ENCODE measurements at places on chromosomes 2 and 18. TPM values are rescaled to one million over a fixed set of nuclear protein-coding genes. Genes with fewer than 3 reads are reported as not detected.

RFTN2 gene
- polyA plus RNA-seq = 1.2 TPM

CRYGC gene
- not detected for polyA plus RNA-seq

SH3RF3 gene
- polyA plus RNA-seq = 4.2 TPM

ASPRV1 gene
- 0.64 TPM for polyA plus RNA-seq

DPYSL5 gene
- 0.37 TPM for polyA plus RNA-seq

FBXO15 gene
- polyA plus RNA-seq = 8.7 TPM

RUFY4 gene
- 0.09 TPM for polyA plus RNA-seq

SPP2 gene
- polyA plus RNA-seq = not detected

SERTAD2 gene
- 9.5 TPM for polyA plus RNA-seq

MERTK gene
- polyA plus RNA-seq = 66.5 TPM

R3HDM1 gene
- 42.7 TPM for polyA plus RNA-seq

ANKRD62 gene
- not detected for polyA plus RNA-seq

TNFAIP6 gene
- 1.3 TPM for polyA plus RNA-seq

NOL4 gene
- polyA plus RNA-seq = 3.7 TPM

CXCR4 gene
- 186 TPM for polyA plus RNA-seq

RIT2 gene
- polyA plus RNA-seq = 0.20 TPM

NEU2 gene
- polyA plus RNA-seq = not detected
